BE2C (cell line): ENCODE measurements at places on chromosomes 5 and 9.

DNA sequence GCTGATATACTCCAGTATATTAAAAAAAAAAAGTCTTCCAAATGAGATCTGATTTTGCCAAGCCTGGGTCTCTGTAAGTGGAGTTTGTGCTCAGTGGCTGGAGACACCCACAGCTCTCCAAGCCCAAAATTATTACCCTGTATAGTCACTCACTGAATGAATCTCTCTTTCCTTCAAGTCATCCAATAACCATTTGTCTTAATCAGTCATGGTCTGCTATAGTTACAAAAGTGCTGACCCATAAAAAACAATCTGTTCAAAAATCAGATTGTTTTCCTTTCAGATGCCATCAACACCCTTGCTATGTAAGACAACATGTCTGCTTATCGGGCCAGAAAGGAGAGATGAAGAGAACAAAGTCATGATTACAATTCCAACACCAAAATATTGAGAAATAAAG lies 159.4 kb upstream of the FST start:
- no peak for DNase-seq

GRCh38 chr5:30572279-30572678 lies 621.2 kb upstream of the CDH6 start:
- DNase-seq: peak; percentile 30

DNA sequence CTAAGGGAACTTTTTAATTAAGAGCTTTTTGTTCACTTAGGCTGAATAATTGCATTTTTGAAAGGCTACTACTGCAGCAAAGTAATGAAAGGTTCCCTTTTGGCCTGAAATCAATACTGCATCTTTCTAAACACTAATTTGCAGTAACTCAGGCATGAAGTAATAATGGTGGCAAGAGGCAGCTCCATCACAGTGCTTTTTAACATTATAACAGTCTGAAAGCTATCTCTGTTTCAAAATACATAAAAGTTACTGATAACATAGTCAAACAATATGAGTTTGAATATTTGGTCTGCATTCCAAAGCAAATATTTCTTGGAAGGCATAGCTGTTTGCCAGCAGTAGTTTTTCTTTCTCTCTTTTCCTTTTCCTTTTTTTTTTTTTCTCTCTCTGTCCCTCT lies 113.4 kb downstream of the FBN2 start:
- no peak for DNase-seq

DNA sequence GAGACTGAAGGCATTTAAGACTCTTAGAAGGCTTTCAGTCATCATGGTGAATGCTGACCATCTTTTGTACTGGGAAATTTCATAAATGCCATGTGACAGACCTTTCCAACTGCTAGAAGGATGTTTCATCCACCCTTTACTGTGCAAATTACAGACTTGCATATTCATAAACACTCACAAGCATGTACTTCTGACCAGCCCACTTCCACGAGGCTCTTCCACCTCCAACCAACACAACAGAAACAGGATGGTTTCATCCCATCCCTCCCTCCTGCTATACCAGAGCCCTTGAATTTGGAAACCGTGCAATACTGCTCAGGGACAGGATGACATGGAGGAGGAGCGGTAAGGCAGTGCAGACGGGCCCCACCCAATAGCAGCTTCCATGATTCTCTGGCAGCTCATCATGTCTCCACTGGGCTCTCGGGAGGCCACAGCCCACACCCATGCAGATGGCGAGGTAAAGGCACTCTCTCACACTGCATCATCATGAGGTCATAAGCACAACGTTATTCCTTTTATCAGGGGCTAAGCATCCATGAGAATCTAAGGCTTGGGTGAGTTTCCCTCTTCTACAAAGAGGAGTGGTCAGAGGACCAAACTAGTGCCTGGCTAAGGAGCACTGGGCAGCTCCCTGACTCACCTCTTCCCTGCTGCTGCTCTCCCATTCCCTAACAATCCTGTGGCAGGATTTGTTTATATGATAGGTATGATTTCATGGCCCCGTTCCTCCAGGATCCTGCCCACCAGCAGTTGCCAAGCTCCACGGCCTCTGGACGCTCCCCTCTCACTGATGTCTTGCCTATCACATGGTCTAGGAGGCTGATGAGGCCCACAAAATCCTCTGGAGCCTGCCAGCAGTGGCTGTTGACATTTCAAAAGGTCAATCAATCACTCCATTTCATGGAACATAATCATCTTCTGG lies 94.4 kb upstream of the FSTL4 start:
- DNase-seq: no peak

DNA sequence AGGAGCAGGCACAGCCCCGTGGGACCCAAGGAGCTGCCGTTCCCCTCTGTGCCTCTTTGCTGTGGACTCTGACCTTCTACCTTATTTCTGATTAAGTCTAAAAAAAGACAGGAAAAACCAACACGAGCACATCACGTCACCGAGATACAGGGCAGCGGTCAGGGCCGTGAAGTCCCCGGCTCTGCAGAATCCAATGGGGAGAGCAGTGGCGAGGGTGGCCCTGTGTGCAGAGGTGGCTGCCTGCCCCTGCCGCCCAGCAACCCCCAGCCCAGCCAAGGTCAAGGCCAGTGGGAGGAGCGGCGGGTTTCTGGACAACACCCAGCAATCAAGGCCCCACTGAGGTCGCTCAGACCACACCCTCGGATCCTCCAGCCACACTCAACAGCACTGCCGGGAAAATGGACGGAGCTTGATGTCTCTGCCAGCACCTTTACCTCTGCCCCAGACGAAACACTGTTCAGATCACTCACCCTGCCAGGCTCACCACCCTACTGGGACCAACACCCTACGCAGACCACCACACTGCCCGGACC lies 32.7 kb upstream of the SLC9A3 start:
- no peak for DNase-seq
